WTC11 (cell line): ENCODE measurements at places on chromosomes 5 and 9. TPM values are rescaled to one million over a fixed set of nuclear protein-coding genes. Genes with fewer than 3 reads are reported as not detected.

DNA sequence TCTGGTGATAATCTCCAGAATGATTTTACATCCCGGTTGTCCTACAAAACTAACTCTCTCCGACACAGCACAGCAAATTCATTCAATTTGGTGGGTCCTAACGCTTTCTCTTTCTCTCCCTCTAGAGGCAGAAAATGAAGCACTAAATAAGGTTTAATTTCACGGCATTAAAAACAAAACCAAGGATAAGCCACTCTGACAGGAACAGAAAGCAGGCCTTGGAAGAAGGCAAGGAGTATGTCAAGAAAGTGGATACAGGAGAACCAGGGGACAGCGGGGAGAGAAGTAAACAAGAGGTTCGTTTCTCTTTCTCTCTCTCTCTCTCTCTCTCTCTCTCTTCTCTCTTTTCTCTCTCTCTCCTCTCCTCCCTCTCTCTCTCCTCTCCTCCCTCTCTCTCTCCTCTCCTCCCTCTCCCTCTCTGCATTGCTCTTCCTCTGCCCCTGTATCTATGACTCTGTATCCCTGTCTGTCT is 49.8 kb downstream of the EBF1 start:
- DNase-seq, result no peak

DNA sequence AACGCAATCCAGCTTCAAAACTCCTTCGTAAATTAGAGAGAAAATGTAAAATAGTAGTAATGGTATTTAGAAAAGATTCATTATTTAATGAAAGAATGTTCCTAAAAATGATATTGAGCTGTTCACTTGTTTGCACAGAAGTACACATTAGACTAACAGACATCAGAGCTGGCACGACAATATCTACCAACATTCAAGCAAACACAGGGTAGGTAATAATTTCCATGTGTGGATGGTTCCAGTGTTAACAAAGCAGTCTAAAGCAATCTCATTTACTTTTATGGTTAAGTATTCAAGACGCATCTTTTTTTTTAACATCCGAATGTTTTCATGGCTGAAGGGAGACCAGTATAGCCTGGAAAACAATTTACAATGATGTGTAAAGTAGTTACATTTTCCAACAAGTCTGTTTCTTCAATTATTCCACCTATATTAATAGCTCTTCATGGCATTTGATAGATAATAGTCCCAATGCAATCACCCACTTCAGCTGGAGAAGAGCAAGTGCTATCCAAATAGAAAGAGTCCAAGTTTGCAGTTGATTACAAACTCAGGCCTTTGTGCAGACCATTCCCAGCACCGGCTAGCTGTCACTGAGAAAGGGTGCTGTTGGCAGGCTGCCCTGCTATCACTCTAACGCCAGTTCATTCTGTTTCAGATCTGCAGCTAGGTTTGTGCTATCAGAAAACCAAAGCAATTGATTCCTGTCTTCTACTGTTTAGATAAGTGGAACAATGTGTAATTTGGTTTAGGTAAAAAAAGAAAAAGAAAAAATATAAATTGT is 458.8 kb downstream of the DTWD2 start:
- DNase-seq, result no peak

The TMC1 gene
- 0.31 to 0.41 TPM (median 0.32 TPM) in 3 replicates for total RNA-seq

The CDH9 gene
- 0.07 to 0.48 TPM (median 0.21 TPM) in 3 replicates for total RNA-seq

The MYMK gene
- 0.34 TPM in 1 of 3 replicates, not detected in the others for total RNA-seq

The PTPDC1 gene
- 8.9 to 9.5 TPM (median 9.2 TPM) in 3 replicates for total RNA-seq

DNA sequence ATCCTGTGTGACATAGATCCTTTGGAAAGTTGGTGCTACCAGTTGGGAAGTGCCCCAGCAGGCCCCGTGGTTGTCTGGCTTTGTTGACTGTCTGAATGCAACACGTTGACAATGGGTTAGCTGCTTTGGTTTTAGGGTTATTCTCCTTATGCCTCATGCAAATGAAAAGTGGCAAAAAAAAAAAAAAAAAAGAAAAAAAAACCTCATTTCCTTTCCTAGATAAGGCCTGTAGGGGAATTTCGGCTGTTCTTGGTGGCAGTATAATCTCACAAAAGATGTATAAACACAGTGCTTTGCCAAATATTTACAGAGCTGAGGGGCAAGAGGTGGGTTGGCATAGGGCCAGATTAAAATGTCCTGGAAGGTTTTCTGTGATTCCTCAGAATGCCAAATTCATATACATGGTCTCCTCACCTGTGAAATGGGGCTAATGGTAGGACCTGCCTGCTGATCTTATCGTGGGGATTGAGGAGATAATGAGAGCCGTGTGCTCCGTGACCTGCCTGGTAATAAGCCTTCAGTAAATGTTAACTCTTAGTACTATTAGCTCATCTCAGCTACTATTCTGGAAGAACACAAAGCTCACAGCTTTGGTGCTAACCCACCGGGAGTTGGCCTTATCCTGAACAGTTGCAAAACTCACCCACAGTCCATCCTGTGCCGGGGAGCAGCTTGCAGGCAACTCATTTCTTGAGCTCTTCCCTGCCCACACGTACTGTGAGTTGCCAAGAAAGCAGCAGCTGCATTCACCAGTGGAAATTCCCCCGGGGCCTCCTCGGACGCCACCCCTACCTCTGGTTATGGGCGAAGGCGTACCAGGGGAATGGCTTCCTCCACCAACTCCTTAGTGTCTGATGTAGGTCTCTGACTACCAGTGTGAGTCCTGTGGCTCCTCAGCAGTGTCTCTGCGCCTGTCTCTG is 220.3 kb downstream of the NR3C1 start:
- no peak for DNase-seq

The MCC gene
- total RNA-seq, result 15.4 to 23.5 TPM (median 17.2 TPM) in 3 replicates

The LCN9 gene
- 1.4 to 2.6 TPM (median 1.7 TPM) in 3 replicates for total RNA-seq

DNA sequence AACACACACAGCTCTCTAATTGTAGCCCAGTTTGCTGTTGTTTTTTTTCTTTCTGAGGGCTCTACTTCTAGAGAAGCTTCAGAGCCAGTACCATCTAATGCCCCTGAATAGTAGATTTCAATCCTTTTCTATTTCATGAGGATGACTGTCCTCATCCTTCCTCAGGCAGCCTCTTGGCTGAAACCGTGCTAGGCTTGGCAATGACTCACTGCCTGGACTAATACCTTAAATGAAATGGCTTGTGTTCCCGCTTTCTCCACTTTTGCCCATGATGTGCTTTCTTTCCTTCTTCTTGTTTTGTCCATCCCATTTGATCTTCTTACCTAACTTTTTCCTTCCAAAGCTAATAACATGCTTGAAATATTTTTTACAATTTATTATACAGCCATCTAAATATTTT is 80.1 kb downstream of the ITGA1 start:
- DNase-seq, result no peak

DNA sequence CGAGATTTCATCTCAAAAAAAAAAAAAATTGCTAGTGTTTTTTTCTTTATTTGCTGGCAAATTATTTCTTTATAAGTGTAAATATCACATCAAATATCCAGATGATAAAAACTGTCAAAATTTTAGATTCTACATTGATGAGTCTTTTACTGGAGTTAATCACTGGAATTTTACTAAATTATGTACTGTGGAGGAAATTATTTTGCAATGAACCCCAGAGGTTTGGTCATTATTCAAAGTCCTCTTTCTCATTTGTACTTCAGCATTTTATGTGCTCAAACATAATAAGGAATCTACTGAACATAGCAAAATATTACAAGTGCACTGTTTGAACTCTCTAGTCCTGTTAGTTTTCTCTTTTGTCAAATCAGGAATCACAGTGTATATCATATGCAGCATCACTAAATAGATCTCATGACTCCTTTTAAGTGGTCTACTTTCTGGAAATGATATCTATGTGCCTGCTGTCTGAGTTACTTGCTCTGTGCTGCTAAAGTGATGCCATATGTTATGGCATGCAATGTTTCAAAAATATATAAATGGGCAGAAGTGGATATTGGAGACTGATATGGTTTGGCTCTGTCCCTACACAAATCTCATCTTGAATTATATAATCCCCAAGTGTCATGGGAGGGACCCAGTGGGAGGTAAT is 18.0 kb downstream of the OTULINL start:
- DNase-seq, result no peak

The PJA2 gene
- total RNA-seq, result 46.8 to 51.5 TPM (median 48.7 TPM) in 3 replicates
